Stimulated activated CD8-positive, alpha-beta memory T cell treated with anti-CD3 and anti-CD28 coated beads, Interleukin-7, amount 100 ng/mL, for 4 hours (primary cell): ENCODE measurements at places on chromosomes 3 and 15.

- DNase-seq: no peak
Observed at GRCh38 chr3:113498221-113499005, 16.5 kb downstream of the SPICE1 start.

DNA sequence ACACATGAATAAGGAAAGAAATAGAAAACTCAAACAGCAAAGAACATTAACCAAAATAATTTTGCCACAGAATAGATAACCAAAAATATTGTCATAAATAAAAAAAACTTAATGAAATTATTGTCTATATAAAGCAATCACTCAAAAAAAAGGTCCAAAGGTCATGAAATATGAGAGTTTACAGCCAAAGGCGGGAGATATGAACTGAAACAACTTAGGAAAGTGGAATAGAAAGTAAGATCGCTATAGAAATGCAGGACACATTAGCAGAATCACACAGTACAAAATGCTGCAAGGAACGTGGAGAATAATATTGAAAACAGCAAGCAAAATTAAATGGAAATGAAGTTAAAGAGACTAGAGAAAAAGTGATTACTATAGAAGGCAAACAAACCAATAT lies 375.0 kb upstream of the ARHGEF26 start:
- no peak for DNase-seq

DNA sequence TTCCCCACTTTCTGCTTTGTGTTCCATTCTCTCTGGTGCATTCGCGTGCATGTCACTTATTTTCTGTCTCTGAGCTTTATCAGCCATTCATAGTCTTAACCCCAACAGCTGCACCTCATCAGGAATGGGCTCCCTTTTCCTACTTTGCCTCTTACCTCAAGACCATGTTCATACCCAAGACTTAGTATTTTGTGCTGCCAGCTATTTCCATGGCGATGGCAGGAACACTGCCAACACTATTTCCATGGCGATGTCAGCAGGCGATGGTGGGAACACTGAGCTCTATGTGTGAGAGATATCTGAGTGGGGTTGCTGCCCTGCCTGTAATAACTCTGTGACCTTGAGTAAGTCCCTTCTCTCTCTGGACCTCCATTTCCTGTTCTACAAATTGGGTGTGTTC lies 5.5 kb downstream of the ZNF35 start:
- DNase-seq: no peak

GRCh38 chr15:74592222-74592621 lies 23.4 kb upstream of the CLK3 start:
- no peak for DNase-seq

- DNase-seq: no peak
Observed at GRCh38 chr3:196979545-196979944, 10.9 kb upstream of the PIGZ start.

GRCh38 chr15:77173487-77173886 lies 102.6 kb upstream of the TSPAN3 start:
- no peak for DNase-seq

- no peak for DNase-seq
Observed at GRCh38 chr3:98809557-98809956, 46.4 kb downstream of the ST3GAL6 start.

- DNase-seq: no peak
Observed at GRCh38 chr3:140198242-140198641, 263.3 kb downstream of the CLSTN2 start.

DNA sequence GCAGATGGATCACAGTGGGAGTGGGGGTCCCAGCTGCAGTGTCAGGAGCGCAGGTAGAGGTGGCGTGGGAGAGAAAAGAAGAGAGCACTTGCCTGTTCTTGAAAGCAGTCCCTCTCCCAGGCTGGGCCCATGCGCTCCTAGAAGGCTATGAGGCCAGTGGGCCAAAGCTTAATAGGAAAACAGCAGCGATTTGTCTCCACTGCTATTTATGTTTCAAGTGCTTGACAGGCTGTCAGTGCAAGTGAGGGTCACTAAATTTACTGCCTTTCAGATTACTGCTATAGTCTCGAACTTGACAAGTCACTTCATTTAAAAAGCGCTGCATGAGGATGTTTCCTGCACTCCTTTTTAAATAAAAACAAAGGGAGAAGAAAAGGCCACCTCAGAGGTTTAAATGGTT lies 239.5 kb downstream of the GAP43 start:
- no peak for DNase-seq
